ENCODE measurements at places on chromosomes 1 and 21. TPM values are rescaled to one million over a fixed set of nuclear protein-coding genes. Genes with fewer than 3 reads are reported as not detected.

DNA sequence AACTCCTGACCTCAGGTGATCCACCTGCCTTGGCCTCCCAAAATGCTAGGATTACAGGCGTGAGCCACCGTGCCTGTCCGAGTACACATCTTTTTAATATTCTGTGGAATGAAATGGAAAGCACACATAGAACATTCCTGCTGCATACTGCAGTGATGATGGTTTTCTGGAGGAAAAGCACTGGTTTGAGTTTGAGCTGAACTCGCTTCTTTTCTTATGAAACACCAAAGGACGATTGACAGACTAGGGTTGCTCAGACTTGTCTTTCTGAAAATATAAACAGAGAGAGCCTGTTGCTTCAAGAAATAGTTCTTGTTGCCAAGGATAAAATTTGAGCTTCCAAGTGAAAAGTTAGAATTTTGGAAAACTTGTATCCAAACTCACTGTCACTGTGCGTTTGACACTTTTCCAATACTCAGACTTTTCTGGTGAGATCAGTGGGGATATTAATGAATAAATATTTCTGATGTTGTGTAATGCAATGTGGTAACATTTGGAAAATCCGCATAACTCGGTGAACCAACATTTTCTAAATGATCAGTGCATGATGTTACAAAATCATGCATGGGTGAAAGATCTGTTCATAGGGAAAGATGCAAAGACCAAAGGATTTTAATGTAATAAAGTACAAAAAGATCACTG is 15.0 kb upstream of the ERMAP start:
- DNase-seq = no peak

DNA sequence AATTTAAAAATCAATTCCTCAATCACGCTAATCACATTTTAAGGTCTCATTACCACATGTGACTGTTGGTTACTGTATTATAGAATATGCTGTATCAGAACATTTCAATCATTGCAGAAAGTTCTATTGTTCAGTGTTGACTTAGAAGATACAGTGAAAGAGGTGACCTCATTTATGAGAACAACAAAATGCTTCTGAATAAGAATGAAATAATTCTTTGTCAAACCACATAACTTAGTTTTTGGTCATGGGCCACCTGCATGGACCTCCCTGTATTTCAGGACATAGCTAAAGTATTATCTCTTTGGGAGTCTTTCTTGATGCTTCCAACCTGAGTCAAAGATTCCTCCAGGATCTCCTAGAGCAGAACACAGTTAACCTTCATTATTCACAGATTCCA is 22.3 kb downstream of the MFSD2A start:
- DNase-seq = no peak

DNA sequence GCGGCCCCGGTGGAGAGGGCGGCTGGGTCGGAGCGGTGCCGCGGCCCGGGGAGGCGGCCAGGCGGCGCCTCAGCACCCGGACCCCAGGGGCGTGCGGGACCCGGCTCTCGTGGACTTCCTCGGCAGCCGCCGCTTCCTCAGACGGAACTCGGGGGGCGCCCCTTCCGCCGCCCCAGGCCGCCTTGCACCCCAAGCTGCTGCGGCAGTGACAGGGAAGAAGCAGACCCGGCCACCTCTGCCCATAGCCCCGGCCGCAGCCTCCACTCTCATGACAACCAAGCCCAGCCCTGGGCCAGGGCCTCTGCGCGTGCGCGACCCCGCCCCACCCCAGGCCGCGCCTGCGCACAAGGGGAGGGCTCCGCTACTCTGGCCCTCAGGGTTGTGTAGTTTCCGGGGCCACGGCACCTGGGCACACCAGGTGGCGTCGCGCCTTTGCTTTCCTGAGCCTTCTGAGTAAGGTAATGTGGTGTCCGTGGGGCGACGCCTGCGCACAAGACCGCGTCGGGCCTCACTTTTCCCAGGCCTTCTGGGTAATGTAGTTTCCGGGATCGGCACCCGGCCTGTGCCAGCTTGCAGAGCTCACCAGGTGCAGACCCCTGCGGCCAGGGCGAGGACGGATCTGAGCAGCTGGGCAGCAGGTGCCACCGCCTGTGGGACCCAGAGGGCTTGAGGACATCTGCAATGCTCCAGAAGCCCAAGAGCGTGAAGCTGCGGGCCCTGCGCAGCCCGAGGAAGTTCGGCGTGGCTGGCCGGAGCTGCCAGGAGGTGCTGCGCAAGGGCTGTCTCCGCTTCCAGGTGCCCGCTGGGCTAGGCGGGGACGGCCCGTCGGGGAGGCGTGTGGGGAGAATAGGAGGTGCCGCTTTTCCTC is at the start of the genes CEP104 and DFFB:
Gene CEP104, minus strand, starts transcription at position 289 of the 868 bp plus-strand sequence. CDS start 4,804 bp downstream, outside the sequence.
Gene DFFB, plus strand, starts transcription at position 554 of the 868 bp plus-strand sequence. Its CDS starts 128 bp downstream, at position 682.
- DNase-seq = peak; percentile 99

DNA sequence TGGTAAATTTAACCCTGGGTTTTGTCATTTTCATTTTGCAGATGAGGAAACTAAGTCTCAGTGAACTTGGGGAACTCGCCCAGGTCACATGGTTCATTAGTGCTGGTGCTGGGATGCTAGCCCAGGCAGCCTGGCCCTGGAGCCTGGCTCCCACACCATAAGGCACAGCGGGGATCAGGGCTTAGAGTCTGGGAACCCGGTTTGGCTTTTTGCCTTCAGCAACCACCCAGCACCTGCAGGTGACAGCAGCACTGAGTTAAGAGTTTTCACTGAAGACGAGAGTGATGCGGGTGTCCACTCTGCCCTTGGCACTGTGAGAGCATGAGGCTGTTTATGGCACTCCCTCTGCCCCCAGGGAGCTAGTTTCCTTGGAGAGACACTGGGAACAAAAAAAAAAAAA is 18.4 kb upstream of the CD101 start:
- no peak for DNase-seq

DNA sequence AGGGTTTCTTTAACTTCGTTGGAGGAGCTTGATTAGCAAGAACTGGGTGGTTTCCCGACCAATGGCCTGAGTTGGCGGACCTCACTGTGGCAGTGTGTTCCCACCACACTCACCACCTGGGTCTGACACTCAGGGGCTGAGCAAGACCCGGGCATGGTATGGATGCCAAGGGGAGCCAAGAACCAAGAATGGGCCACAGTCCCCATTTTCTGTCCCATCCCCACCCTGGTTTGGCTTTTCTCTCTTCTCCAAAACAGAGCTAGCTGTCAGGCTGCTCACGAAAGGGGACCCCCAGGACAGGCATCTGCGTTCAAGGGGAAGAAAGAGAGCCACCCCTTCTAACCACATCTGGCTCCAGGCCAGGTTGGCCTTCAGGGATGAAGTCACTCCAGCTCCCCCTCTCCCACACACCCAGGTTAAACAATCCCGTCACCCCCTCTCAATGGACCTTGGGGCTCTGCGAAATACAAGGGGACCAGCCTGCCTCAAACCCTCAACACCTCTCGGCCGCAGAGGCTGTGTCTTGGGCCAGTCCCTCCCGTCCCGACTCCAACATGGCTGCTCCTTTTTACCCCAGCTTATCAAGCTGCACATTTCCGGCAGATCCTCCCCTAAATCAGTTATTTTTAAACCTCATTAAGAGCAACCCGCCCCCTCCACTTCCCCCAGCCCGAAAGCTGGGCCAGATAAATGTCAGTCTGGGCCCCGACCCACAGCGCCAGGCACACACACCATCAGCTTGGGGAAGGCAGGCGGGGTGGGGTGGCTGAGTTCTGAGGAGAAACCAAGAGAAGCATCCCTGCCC is 3.4 kb downstream of the TAGLN2 start:
- peak; percentile 45 for DNase-seq

GRCh38 chr1:48610628-48611542 is 138.9 kb upstream of the SPATA6 start:
- no peak for DNase-seq

- no peak for DNase-seq
Measured at GRCh38 chr1:223084464-223084866, 58.6 kb downstream of the TLR5 start.

GRCh38 chr1:98157524-98158313 is 236.9 kb upstream of the DPYD start:
- DNase-seq = no peak

- DNase-seq = peak; percentile 51
Measured at GRCh38 chr1:31790641-31791091, 25.2 kb downstream of the SPOCD1 start.

- no peak for DNase-seq
Measured at GRCh38 chr21:17343055-17343454, 169.8 kb upstream of the CXADR start.

DNA sequence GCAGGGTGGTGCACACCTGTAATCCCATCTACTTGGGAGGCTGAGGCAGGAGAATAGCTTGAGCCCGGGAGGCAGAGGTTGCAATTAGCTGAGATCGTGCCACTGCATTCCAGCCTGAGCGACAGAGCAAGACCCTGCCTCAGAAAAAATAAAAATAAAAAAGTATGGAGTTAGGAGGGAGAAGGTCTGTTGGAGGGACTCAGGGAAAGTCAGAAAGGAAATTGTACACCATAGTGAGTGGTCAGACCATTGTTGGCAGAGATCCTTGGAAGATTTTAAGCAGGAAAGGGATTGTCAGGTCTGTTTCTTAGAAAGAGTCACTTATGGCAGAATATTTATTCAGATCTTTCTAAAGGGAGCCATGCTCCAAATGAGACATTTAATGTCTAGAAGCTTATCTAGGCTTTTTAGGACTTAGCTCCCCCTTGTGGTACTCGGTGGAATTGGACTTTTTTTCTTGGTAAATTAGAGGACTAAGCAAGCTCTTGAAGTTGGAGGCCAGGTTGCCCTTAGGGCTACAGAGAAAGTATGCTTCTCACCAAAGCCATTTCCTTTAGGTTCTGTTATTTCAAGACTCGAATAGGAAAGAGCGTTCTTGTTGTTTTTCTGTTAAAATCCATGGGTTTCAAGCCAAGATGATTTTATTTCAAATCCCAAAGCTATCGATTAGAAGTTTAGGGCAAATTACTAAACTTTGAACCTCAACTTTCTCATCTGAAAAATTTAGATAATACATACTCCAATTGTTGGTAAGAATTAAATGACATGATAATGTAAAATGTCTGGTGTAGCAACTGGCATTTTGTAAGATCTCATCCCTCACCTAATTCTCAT is 16.5 kb downstream of the MIA3 start:
- DNase-seq = peak; percentile 83

DNA sequence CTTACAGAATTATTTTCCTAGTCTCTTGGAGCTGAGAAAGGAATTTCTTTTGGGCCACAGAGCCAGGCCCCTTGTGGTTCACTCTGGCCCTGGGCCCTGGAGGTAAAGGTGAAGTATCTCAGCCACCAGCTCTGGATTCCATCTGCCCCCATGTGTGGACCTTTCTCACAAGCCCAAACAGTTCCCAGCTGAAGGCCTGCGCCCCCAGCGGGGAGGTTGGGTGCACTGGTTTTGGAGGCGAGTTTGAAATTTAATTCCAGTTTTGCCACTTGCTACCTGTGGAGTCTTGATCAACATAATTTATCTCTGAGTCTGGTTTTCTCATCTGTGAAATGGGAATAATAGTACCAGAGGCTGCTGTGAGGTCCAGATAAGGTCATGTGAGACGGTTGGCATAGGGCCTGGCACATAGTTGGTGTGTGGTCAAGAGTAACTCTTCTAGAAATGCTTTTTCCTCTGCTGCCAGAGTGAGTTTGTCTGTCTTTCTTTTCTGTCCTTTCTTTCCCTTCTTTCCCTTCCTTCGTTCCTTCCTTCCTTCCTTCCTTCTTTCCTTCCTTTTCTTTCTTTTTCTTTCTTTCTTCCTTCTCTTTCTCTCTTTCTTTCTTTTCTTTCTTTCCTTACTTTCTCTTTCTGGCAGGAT is 6.1 kb downstream of the AGTRAP start:
- peak; percentile 73 for DNase-seq

DNA sequence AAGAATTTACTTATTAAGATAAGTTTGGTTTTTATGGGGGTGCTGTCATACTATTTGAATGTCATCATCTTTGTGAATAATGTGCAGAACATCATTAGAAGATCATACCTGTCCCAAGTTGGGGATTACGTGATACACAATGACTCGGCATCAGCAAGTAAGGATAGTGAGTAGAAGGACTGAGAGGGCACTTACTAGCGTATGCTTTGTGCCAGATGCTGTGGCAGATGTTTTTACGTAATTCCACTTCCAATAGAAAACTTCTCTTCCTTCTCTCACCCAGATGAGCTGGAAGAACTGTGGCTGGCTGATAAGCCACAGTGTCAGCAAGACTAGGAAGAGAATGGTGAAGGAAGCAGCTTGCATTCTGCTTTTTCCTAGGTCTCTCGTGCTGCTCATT is 28.1 kb upstream of the TGFB2 start:
- no peak for DNase-seq

GRCh38 chr1:79507770-79508169 is 501.2 kb upstream of the ADGRL4 start:
- no peak for DNase-seq

- peak; percentile 94 for DNase-seq
Measured at GRCh38 chr21:44263221-44263760, 1.6 kb upstream of the DNMT3L start.

DNA sequence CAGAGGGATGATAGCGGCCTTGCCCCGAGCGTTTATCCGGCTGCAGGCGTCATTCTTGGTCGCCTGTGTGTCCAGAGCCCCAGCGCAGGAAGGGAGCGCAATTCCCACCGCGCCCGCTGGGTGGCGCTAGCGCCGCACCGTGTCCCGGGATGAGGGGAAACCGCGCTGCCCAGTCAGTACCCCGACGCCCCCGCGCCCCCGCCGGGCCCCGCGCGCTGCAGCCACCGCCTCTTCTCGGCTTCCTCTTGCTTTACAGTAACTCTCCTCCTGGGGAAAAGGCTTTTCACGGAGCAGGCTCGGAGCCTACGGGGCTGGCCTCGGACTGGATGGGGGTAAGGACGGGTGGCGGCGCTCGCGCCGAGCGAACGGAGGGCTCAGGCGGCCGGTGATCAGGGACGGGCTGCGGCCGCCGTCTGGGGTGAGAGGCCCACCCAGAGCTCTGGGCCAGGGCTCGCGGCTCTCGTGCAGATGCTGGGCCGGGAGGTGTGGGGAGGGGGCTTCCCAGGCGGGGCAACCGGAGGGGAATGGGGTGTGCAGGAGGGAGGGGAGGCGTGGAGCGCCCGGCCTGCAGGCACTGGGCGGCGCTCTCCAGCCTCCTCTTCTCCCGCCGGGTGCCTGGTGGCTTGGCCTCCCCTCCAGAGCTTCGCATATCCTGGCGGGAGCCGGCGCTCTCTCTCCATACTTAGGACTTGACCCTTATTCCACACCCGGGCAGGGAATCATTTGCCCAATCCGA is 29.8 kb downstream of the TEX35 start:
- DNase-seq = peak; percentile 99

GRCh38 chr1:235943581-235944114 is 76.9 kb upstream of the LYST start:
- DNase-seq = no peak

GRCh38 chr1:22689505-22689904 is 21.1 kb upstream of the EPHB2 start:
- peak; percentile 66 for DNase-seq

GRCh38 chr1:241022366-241022765 is 334.6 kb downstream of the RGS7 start:
- DNase-seq = no peak

The FMN2 gene
- total RNA-seq = 32.0 TPM

The MEAF6 gene
- total RNA-seq = 49.6 TPM

The ADCY10 gene
- 0.13 TPM for total RNA-seq

The SYDE2 gene
- 12.6 TPM for total RNA-seq

The HPDL gene
- total RNA-seq = 10.1 TPM

The GJC2 gene
- 2.3 TPM for total RNA-seq

The PRUNE1 gene
- 31.0 TPM for total RNA-seq

The FAM167B gene
- total RNA-seq = 3.9 TPM

All from endodermal cell (in vitro differentiated cells).